AML-193 (cell line): ENCODE measurements at places on chromosomes 2 and 18.

DNA sequence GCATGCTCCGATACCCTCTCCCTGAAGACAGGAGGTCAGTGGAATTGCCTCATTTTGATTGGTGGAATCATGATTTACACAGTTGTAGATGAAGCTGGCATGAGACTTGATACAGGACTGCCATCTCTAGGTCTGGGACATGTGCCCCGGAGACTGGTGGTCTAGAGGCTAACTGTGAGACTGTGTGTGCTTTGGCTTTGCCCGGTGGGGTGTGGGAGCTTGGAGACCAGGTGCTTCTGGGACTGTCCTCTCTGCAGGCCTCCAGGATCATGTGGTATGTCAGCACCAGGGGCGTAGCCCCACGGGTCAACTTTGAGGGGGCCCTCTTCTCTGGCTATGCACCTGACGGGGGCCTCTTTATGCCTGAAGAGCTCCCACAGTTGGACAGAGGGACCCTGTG is 2.7 kb downstream of the THNSL2 start:
- DNase-seq: no peak

DNA sequence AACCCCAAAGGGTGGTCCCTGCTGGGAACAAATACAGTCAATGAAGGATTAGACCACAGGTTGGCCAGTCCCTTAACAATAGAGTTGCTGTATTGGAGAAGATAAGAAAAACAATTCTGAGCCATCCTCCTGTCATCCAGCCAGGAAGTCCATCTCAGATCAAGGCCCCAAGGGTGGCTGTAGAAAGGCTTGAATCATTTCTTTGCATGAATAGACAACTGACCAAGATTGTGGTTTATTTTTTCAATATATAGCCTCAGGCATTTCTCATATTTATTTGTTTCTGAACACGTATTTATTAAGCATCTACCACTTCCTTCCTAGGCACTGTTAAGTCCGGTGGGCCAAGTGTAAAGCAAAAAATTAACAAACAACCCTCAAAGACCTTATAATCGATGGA is 274.4 kb upstream of the SLC14A2 start:
- DNase-seq: no peak

- no peak for DNase-seq
Observed at GRCh38 chr2:170512266-170512665, 202.9 kb upstream of the SP5 start.

- DNase-seq: no peak
Observed at GRCh38 chr2:228675091-228675490, 493.6 kb upstream of the SPHKAP start.

GRCh38 chr18:567122-567521 is 13.1 kb upstream of the CETN1 start:
- DNase-seq: no peak

- DNase-seq: no peak
Observed at GRCh38 chr2:19473350-19473749, 114.9 kb upstream of the OSR1 start.

DNA sequence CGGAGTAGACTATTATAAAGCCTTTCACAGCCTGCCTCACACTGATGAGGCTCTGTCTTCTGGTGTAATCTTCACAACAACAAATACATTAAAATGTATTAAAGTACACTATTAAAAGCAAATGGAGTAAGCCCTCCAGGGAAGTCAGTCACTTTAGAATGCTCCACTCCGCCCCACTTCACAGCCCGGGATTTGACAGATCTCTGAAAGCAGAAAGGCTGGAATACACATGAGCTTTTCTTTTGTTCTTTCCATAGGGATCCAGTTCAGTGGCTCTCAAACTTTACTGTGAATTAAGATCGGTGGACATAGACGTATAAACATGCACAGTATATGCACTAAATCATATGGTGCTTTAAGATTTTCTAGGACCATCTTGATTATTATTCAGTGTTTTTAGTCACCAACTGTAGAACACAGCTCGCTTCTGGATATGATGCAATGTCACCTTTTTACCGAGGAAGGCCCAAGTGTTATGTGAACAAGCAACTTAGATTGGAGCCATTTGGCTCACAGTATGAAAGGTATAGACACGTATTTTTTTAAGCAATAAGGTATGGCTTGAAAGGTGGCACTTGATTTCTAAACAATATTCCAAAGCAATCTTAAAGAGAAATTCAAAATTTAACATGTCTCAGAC is 151.1 kb downstream of the PRKCE start:
- no peak for DNase-seq

DNA sequence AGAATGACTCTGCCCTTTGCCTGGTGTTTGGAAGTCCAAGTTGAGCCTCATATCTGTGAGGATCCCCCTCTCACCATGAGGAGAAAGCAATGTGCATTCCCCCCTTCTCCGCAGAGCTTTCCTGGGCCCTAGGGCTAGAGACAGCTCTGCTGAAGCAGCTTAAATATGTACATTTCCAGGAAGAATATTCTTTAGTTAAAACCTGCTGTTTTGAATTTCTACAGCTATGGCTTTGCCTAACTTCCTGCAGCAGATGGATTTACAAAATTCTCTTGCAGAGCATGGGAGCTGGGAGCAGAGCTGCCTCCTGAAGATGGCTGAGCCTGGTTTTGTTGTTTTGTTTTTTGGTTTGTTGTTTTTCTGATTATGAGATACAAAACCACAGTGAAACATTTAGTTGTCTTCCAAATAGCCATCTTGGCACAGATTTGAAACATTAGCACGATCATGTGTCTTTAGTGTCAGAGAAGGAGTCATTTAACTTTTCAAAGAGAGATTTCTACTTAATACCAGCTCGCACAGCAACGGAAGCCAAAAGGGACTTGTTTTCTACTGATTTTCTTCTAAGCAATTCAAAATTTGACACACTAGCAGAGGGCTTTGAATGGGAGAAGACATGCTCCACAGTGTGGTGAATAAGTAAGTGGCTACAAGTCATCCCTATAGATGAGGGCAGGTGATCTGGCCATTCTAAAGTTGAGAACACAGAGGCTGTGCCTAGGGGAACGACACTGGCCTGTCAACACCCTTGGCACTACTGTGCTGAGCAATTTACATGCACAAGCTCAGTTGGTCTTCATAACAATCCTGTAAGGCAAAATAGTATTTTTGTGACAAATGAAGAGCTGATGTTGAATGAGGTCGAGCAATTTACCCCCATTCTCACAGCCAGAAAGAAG is 222.6 kb downstream of the MREG start:
- no peak for DNase-seq

DNA sequence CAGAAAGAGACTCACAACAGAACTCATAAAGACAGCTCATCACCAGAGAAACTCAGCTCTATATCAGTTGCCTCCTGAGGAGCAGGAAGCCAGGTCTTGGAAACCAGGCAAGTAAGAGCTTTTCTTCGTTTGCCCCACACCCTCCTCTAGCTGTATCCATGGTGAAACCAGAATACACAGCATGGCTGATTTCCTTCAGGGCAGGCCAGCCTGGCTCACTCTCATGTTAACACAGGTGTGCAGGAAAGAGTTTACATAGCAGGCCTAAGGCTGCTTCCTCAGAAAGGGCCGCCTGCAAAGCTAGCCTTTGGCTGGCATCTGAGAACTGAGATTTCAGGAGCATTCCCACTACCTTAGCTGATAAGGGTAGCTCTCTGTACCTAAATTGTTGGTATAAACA is 65.7 kb downstream of the KLHL14 start:
- no peak for DNase-seq

DNA sequence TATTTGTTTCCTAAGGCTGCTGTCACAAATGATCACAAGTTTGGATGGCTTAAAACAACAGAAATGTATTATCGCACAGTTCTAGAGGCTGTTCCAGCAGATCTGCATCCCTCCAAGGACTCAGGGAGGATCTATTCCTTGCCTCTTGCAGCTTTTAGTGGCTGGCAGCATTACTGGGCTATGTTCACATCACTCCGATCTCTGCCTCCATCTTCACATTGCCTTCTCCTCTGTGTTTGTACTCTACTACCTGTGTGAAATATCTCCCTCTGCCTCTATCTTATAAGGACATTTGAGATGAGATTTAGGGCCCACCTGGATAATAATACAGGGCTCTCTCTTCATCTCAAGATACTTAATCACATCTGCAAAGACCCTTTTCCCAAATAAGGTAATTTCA is 18.9 kb downstream of the NDC80 start:
- no peak for DNase-seq

GRCh38 chr2:173288561-173288960 is 66.1 kb upstream of the CDCA7 start:
- DNase-seq: no peak

DNA sequence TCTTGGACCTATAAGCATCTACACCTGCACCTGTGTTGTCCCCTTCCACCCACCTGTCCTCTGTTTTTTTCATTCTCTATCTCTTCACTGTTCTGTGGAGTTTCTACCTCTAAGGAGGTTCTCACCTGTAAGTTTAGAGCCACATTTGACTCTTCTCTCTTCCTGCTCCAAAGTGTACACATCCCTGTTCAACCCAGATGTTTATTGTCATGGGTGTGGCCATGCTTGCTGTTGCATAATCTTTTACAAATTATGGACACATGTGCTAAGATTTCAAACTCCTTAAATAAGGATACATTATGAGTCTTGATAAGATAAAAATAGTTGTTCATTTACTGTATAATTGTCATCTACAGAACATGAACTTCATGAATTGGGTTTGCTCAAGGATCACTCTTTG is 27.6 kb downstream of the QPCT start:
- no peak for DNase-seq

- no peak for DNase-seq
Observed at GRCh38 chr2:58339548-58340243, 98.6 kb upstream of the FANCL start.

GRCh38 chr18:21054252-21054821 is 57.3 kb downstream of the ROCK1 start:
- no peak for DNase-seq

GRCh38 chr2:147109291-147109690 is 735.5 kb upstream of the ACVR2A start:
- DNase-seq: no peak

- DNase-seq: no peak
Observed at GRCh38 chr18:39276764-39277163, 1711.2 kb upstream of the CELF4 start.

DNA sequence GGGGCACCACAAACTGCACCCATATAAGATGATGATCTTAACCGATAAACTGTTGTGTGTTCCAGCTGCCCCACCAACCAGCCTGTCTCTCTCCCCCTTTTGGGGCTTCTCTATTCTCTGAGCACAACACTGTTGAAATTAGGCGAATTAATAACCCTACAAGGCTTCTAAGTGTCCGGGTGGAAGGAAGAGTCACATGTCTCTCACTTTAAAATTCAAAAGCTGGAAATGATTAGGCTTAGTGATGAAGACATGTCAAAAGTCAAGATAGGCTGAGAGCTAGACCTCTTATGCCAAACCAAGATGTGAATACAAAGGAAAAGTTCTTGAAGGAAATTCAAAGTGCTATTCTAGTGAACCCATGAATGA is 782.1 kb downstream of the MBD2 start:
- no peak for DNase-seq

DNA sequence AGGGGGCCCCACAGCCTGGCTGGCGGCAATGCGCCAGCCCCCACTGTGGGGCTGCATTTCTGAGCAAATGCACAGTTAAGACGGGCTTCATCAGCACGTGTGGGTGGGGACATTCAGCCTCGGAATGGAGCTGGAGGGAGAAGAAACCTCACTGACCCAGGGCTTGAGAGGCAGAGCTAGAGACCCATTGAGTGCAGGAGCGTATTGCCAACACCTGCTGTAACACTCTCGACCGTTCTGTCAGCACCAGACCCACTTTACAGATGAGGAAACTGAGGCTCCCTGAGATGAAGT is 200.9 kb upstream of the RAB6C start:
- no peak for DNase-seq

GRCh38 chr18:8957731-8958130 is 144.8 kb upstream of the NDUFV2 start:
- DNase-seq: no peak

DNA sequence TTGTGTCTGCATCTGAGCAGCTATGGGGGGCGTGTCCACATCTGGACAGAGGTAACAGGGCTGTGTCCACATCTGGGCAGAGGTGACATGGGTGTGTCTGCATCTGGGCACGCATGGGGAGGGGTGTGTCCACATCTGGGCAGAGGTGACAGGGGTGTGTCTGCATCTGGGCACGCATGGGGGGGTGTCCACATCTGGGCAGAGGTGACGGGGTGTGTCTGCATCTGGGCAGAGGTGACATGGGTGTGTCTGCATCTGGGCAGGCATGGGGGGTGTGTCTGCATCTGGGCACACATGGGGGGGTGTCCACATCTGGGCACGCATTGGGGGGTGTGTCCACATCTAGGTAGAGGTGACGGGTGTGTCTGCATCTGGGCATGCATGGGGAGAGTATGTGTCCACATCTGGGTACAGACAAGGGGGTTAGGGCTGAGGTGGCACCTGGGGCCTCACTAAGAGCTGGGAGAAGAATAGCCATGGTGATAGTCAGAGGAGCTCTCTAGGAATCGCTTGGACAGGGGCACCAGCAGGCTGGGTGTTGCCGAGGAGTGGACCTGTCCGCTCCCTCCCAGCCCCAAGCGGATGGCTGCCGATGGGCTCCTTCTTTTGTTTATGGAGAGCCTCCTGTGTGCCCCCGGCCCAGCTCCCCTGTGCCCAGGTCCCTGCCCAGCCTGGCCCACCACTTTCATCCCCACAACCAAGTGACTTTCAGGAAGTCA is 177.8 kb downstream of the EIPR1 start:
- DNase-seq: no peak

- DNase-seq: no peak
Observed at GRCh38 chr2:236485519-236485918, 84.1 kb upstream of the ACKR3 start.

GRCh38 chr2:222710736-222711135 is 39.3 kb downstream of the MOGAT1 start:
- DNase-seq: no peak

DNA sequence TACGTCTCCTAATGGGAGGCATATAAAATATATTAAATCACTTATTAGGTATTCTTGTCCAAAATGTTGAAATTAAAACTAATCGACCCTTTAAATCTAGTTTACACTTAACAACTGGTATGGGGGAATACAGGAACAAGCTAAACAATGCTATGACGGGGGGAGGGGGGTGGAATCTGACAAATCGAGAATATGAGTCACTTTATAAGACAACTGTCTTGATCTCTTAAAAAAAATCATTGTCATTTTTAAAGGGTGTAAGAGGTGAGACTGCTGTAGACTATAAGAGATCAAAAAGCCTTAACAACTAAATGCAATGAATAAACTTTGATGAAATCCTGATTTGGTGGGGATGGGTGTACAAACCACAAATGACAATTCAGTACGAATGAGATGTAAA is 6.0 kb downstream of the MAP3K2 start:
- no peak for DNase-seq

GRCh38 chr2:54392555-54393324 is 63.4 kb upstream of the SPTBN1 start:
- DNase-seq: no peak
